NCI-H1930 (cell line): ENCODE measurements at places on chromosomes 2 and 18.

DNA sequence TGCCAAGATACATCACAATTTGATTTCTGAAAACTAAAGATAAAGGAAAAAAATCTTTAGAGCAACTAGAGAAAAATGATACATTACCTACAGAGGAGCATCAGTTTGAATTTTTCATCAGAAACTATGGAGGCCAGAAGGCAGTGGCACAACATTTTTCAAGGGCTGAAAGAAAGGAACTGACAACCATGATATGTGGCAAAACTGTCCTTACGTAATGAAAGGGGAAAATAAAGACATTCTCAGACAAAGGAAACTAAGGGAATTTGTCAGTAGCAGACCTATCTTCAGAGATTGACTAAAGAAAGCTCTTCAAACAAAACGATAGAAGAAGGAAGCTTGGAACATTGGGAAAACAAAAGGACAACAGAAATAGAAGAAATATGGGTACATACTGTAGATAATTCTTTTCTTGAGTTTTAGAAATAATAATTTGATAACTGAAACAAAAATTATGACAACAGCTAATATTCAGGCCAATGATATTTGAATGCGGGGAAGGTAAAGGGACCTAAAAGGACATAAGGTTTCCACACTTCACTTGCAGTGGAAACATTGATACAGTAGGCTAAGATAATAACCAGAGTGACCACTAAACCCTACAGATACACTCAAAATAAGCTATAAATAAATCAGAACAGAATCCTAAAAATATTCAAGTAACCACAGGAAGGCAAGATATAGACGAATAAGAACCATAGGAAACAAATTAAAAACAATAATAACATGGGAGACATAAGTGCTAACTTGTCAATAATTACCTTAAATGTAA is 70.0 kb upstream of the NPAS2 start:
- DNase-seq, result no peak

DNA sequence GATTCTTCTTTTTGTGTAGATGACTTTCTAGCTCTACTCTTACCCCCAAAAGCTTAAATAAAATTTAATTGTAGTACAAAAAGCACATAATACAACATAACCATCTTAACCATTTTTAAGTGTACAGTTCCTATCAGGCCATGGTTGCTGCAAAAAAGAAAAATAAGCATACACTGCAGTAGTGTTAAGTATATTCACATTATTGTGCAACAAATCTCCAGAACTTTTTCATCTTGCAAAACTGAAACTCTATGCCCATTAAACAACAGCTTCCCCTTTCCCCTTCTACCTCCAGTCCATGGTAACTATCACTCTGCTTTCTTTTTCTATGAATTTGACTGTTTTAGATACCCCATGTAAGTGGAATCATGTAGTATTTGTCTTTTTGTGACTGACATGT is 18.1 kb downstream of the PPM1B start:
- no peak for DNase-seq

DNA sequence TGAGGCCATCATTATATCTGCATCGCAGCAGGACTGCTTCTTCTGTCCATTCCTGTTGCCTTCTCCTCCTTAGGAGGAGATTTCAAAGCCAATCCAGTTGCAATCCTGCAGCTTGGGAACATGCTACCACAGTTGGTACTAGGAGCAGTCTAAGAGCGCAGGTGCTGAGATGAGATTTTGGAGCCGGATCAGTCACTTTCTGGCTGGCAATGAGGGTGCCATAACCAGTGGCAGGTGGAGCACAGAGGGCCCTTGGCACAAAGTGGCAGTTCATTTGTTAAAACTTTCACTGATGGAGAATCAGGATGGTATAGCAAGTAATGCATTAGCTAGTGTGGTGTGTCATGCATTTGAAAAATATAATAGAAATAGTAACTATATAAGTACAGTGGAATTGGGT is 173.7 kb upstream of the ATP5MC3 start:
- DNase-seq, result no peak

DNA sequence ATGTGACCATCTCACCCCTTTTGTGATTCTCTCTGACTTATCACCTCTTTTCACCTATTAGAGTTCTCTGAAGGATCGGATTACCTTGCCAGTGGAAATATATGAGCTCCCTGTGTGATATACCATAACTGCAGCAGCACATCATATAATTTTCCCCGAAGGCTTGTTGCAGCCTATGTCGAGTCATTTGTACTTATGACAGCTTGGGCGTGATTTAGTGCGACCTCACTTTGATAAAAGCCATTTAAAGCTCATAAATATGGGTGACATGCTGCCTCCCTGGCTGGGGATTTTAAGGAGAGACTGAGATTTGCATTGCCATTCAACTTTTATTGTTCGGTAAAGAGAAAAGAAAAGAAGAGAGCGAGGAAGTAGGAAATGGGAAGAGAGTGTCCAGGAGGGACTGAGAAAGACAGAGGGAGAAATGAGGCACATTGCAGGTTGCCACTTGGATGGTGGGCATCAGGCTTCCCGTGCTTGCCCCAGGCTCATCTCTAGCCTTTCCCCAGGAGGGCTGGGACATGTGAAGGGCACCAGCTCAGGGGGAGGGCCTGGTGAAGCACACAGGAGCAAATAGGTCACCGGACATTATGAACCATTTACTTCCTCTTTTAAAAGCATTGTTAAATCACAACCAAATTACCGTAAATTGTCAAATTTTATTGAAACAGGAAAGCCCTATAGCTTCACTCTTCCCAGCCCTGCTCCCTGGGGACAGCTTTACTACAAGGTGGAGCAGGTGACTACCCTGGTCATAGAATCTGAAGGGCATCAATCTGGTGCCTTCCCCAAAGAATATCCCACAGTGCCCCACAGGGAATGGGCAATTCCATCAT is 161.3 kb downstream of the SETBP1 start:
- DNase-seq, result no peak

DNA sequence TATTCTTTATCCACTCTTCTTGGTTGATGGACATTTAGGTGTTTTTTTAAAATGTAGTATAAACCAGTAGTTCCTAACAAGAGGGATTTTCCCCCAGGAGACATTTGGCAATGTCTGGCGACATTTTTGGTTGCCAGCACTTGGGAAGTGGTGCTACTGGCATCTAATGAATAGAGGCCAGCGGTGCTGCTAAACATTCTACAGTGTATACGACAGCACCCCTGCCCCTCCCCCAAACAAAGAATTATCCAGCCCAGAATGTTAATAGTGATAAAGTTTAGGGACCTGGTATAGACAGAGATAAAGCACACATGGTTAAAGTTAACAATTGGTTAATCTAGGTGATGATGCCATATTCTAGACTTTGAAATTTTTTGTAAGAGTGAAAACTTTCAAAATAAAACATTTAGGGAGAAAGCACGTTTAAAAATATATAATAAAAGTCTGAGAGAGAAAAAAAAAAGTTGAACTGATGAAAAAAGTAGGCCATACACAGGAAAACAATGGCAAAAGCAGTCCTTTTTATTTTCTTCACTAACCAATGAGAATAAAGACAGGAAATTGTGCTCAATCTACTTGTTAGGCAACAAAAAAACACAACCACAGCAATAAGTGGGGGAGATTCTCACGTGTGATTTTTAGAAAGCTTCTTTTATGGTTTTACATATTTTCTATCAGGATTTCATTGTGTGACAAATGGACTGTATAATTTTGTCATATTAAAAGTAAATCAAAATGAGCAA is 14.8 kb downstream of the FBXO48 start:
- DNase-seq, result no peak
